Ovary (tissue), 10 donors: ENCODE measurements at places on chromosomes 2 and 18. TPM values are rescaled to one million over a fixed set of nuclear protein-coding genes. Genes with fewer than 3 reads are reported as not detected.

Gene NOSTRIN
- polyA plus RNA-seq: 21.8 TPM

Gene PSTPIP2
- 3.0 TPM for polyA plus RNA-seq

Gene GREB1
- 104 TPM for polyA plus RNA-seq

Gene TNFAIP6
- polyA plus RNA-seq: 0.88 TPM

Gene FIGN
- polyA plus RNA-seq: 5.9 TPM

Gene ICA1L
- 6.3 TPM for polyA plus RNA-seq

Gene RPE
- 16.8 TPM for polyA plus RNA-seq

Gene FLACC1
- 0.78 TPM for polyA plus RNA-seq

Gene KLF11
- polyA plus RNA-seq: 41.8 TPM

Gene SLC5A7
- polyA plus RNA-seq: 0.43 TPM

Gene ARPC2
- polyA plus RNA-seq: 170 TPM

Gene COL4A4
- 5.0 TPM for polyA plus RNA-seq

Gene OTOS
- not detected for polyA plus RNA-seq

Gene TWIST2
- polyA plus RNA-seq: 14.2 TPM

Gene DNAJC5G
- 0.83 TPM for polyA plus RNA-seq
